ENCODE measurements at places on chromosomes 1 and 21. TPM values are rescaled to one million over a fixed set of nuclear protein-coding genes. Genes with fewer than 3 reads are reported as not detected.

- DNase-seq = no peak
Measured at GRCh38 chr1:181485287-181486097, 2.2 kb downstream of the CACNA1E start.

GRCh38 chr1:169460191-169460833 lies 25.4 kb downstream of the SLC19A2 start:
- DNase-seq = no peak

DNA sequence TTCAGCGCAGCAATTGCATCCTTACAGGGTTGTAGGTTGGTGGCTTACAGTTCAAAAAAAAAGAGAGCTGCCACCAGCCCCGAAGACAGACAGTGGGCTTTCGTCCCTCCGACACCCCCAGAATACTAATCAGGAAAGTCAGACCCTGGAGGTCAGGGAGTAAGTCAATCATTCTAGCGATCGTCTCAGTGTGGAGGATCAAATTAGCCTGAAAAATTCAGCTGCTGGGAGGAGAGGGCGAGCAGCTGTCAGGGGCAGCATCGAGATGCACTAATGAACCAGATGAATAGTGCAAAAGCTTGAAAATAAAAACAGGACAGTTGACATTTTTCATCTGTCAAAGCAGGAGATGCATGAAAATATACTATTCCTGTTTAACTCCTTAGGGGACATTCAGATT lies 138.4 kb downstream of the NEK7 start:
- DNase-seq = no peak

DNA sequence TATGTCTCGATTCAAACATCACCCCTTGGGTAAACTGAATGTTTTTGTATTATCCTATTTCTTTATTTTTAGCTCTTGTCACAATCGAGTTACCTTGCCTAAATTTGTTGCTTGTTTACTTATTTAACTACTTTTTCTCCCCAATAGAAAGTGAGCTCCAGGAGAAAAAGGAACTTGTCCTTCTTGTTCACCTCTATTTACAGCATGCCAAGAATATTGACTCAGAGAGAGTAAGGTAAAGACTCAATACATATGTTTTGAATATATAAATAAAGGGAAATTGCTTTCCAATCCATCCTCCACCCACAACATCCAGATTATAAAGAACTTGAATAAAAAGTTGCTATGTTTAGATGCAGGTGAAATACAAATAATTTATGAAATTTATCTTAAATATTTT lies 107.3 kb upstream of the PDC start:
- no peak for DNase-seq

- no peak for DNase-seq
Measured at GRCh38 chr1:88063605-88064004, 620.5 kb upstream of the PKN2 start.

DNA sequence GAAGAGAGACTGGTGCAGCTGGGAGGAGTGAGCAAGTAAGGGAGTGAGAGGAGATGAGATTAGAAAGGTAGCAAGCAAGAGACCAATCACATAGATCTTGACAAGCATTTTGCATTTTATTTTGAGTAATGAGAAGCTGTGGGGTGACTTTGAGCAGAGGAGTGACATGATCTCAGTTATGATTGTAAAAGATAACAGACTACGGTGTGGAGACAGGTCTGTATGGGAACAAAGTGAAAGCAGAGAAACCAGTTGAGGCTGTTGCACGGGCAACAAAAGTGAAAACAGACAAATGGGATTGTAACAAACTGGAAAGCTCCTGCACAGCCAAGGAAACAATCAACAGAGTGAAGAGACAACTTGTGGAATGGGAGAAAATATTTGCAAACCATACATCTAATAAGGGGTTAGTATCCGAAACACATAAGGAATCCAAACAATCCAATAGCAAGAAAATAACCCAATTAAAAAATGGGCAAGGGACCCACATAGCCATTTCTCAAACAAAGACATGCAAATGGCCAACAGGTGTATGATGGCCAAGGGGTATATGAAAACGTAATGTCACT lies 68.4 kb downstream of the SNRPE start:
- DNase-seq = no peak

GRCh38 chr1:151290709-151291303 lies 8.7 kb downstream of the ZNF687 start:
- DNase-seq = no peak

- DNase-seq = no peak
Measured at GRCh38 chr1:58447886-58448285, 98.6 kb downstream of the OMA1 start.

Gene SPRR5
- not detected for total RNA-seq

Gene ATP6V1G3
- not detected for total RNA-seq

Gene STUM
- 7.3 TPM for total RNA-seq

Gene DNASE2B
- total RNA-seq = not detected

Gene MARK1
- total RNA-seq = 12.1 TPM

Gene FCRL1
- total RNA-seq = not detected

Gene SERPINC1
- total RNA-seq = not detected

Gene ADAMTS4
- 54.9 TPM for total RNA-seq
